Kidney tubule cell (primary cell): ENCODE measurements at places on chromosomes 1 and 21.

- no peak for DNase-seq
Measured at GRCh38 chr1:10208537-10208936, 1.8 kb upstream of the KIF1B start.

DNA sequence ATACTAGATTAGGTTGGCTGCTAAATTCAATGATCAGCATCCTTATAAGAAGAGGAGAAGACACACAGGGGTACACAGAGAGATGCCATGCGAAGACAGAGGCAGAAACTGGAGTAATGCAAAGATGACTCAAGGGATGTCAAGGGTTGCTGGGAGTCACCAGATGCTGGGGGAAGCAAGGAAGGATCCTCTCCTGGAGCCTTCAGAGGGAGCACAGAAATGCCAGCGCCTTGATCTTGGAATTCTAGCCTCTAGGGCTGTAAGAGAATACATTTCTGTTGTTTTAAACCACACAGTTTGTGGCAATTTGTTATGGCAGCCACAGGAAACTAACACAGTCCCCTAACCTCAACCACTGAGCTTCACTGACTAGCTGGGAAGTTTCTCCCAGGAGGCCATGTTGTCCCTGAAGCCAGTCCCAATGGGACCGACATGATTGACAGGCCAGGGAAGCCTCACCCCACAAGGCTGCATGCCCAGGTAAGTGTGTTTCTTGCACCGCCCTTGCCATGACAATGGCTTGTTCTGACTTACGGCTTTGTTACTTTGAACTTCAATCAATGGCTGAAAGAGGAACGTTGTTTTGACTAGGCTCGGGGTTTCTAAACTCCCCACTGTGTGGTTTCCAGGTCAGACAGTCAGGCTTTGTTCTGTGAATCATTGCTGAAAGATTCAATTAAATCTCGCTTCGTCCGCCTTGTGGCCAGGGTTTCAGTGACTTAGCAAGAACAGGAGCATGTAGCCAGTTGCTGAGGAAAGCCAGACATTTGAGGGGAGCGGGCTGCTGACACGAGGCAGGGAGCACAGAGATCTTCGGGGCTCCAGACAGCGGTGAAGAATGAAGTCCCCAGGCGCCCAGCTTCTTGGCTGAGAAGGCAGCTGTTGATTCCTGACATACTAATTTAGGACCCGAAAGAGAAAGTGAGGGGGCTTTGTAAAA is 62.3 kb downstream of the RUNX1 start:
- peak; percentile 57 for DNase-seq

DNA sequence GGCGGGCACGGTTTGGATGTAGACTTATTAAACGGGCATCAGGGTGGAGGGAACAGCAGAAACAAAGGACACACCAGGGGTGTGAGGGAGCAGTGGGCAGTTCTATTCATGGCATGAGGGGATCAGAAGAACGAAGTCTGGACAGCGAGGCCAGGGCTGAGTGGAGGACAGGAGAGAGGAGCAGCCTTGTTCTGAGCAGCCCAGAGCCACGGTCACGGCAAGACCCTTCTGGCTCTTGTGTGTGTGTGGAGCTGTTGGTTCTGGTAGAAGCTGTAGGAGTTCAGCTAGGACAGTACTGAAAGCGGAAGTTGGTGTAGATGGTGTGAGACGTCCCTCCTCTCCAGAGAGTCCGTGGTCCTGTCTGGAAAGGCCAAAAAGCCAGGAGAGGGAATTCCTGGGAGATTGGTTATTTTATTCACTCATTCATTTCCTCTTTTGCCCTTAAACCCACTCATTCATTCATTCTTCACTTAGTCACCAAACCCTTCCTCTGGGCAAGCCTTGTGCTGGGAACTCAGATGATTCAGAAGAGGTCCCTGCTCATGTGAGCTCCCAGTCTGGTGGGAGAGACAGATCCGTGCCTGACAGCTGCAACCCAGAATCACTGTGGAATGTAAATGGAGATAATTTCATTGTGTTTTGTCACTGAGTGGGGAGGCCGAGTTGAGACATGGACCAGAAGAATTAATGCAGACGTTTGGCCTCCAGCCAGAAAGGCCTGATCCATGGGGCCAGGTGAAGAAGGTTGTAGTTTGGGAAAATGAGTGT is 4.1 kb upstream of the ACOT11 start:
- DNase-seq = peak; percentile 67

DNA sequence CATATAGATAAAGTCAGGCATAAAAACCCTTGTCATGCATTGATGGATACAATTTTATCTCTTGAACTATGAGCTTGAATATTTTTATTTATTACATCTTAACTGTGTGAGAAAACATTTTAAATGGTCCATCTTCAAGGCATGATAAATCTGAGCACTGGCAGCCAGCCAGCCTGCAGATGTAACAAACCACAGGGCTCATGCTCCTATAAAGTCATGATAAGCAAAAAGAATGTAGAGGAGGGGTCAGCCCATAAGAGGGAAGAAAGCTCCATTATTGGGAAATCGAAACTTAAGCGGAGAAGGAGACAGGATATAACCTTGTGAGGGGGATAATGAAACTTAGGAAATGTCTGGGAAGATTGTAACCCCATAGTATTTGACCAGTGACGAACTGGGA is 839.0 kb downstream of the LRRIQ3 start:
- DNase-seq = no peak

- DNase-seq = no peak
Measured at GRCh38 chr1:226804907-226805759, 65.3 kb upstream of the PSEN2 start.

DNA sequence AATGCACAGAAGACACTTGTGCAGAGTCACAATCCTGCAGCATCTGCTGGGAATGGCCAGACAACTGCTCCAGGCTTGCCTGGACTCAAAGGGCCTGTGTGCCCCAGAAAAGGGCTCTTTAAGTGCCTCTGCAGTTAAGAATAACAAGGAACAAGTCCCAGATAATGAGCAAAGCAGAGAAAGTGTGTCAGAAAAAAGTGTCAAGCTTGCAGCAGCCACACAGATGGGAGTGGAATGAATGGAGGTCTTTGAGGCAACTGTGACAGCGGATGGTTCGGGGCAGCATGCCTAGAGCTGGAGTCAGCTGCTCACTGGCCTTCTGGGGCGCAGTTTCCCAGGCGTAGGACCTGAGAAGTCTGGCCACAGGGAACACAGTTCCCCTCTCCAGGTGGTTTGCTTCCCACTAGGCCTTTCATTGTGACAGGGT is 5.1 kb downstream of the PARP1 start:
- no peak for DNase-seq

- no peak for DNase-seq
Measured at GRCh38 chr1:153537376-153537730, 1.6 kb upstream of the S100A6 start.

DNA sequence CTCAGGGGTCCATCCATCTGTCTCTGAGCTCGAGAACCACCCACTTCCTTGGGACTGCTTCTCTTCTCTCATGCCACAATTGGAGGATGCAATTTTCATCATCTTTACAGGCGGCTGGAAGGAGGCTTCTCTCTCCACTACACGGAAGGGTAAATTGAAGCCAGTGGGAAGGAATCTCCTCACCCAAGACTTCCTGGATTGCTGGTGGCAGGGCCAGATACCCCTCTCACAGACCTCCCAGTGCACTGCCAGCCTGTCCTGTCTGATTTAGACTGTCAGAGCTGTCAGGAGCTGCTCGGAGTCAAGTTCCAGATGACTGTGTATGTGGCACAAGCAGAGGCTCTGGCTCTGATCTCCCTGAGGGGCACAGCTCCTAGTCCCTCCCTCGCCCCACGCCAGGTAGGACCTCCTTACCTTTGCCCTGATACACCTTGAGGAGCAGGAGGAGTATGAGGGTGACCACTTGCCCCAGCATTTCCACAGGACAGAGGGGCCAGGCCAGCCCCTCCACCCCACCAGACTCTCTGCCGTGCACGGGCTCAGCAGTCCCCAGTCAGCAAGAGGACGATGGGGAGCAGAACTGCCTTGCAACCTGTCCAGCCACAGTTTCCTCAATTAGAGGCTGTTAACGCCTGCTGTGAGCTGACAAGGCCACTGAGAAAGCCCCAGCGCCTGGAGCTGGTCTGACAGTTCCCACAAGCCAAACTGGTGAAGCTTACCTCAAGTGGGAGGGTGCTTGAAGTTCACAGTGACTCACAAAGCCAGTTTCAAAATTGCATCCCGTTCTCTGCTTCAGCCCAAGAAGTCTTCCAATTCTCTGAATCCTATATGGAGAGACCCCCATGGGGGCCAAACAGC is at the start of gene CD244:
TSS of gene CD244 (minus strand) at position 685 of the 858 bp plus-strand sequence. CDS start at position 475, 210 bp downstream.
- DNase-seq = no peak

GRCh38 chr1:234241941-234242490 is 131.2 kb upstream of the COA6 start:
- DNase-seq = no peak

- DNase-seq = no peak
Measured at GRCh38 chr21:42443181-42443785, 39.6 kb downstream of the UBASH3A start.

DNA sequence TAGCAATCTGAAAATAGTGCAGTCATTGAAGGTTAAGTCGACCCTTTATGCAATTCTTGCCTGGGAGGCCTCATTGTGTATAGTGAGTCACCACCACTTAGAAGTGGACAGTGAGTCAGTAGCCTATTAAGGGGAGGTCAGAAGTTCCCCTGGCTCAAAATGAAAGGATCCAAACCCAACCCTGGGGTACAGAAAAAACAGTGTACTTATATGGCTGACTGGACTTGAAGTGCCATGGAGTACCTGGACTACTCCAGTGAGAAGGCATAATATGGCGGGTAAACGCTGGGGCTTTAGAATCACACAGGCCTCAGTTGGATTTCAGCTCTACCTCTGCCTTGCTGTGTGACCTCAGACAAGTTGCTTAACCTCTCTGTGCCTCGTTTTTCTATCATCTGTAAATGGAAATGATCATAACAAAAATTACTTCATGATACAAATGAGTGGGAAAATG is 2.2 kb upstream of the BCL9 start:
- peak; percentile 95 for DNase-seq

DNA sequence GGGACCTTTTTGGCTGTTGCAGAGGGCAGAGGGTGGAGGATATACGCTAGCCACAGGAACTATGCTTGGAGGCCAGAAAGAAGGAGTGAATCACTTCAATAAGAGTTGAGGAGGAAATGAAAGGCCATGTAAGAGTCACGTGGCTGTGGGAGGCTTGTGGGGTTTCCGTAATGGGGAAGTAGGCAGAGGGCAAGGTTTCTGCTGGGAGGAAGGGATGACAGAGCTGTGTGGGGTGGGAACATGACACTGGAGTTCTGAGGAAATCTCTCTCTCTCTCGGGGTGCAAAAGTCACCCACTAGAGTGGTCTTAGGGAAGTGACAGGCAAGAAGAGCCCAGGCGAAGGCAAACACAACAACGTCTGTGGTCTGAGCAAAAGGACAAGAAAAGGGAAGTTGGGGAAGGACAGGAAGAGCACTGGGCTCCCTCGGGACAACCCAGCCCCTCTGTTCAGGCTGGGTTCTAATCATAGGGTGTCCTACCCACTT is 3.9 kb upstream of the CD1C start:
- peak; percentile 95 for DNase-seq

DNA sequence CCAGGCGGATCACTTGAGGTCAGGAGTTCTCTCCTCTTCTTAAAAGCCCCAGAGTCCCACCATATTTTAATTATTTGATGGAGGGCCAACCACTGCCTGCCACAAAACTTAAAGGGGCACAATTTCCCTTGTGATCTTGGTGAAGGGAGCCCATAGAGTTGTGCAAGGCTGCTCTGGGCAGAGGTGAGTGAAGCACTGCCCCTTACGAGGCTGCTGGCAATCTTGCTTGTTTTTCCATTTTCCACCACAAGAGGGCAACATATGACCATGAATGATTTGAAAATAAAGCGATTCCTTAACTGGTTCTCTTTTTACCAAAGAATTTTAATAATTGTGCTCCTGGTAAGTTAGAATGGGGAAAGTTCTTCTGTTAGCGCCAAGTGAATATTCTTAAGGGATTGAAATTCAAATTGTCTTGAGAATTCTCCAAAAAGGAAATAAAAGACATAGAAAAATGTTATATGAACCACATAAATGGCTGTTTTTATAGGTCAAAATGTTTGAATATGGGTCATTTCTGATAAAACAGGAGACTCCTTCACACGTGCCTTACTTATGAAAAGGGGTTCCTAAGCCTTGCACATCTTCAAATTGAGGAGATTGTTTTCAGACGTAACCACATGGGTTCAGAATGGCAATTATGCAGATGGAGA is 22.7 kb downstream of the PGM1 start:
- DNase-seq = peak; percentile 75

DNA sequence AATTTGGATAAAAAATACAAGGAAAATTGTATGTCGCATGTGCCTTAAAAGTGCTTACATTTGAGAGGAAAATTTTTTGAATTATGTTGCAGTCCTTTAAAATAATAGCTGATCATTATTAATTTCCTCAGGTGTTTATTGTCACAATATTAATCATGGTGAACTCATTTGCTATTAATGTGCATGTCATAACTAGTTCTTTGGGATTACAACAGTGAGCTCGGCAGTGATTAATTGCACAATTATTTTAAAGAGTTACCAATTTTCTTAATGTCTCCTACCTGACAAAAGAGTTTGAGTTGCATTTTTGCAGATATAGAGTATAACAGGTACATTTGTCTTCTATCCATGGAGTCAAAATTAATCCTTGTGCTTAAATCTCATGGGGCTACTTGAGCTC is 854.3 kb downstream of the BRINP3 start:
- no peak for DNase-seq
